ENCODE measurements at places on chromosomes 11 and 22. TPM values are rescaled to one million over a fixed set of nuclear protein-coding genes. Genes with fewer than 3 reads are reported as not detected.

Gene STK33
- 3.9 TPM for total RNA-seq

Gene KRTAP5-4
- total RNA-seq = not detected

Gene CRACR2B
- total RNA-seq = 132 TPM

Gene KRTAP5-11
- total RNA-seq = not detected

Gene EIF4ENIF1
- 23.3 TPM for total RNA-seq

Gene ACTN3
- total RNA-seq = 0.13 TPM

Gene ZBTB16
- total RNA-seq = 0.21 TPM

Gene OR5D16
- total RNA-seq = not detected

Gene TNNT3
- 0.41 TPM for total RNA-seq

Gene PANX3
- not detected for total RNA-seq

Gene BARX2
- 3.9 TPM for total RNA-seq

Gene TMEM121B
- 0.44 TPM for total RNA-seq

Gene OR5A1
- not detected for total RNA-seq

Gene PTGDR2
- total RNA-seq = not detected

Gene PKDREJ
- not detected for total RNA-seq

Gene GGTLC2
- total RNA-seq = not detected

Gene C11orf97
- total RNA-seq = not detected

Gene MS4A4A
- total RNA-seq = not detected

Gene OTOG
- not detected for total RNA-seq

Gene TOM1
- total RNA-seq = 32.7 TPM

Gene IGLL5
- total RNA-seq = not detected

Gene CCDC73
- not detected for total RNA-seq

Gene SLC25A45
- total RNA-seq = 9.8 TPM

Gene NFAM1
- 0.41 TPM for total RNA-seq

Gene TMEM126B
- 106 TPM for total RNA-seq

Gene CDON
- total RNA-seq = 17.1 TPM

Gene KCNJ11
- 0.67 TPM for total RNA-seq

Gene CTTN
- total RNA-seq = 503 TPM

Gene OR52E8
- not detected for total RNA-seq

Gene C1QTNF6
- total RNA-seq = 25.0 TPM

Gene SDHAF2
- total RNA-seq = 43.2 TPM
